GM12865 (cell line): ENCODE measurements at places on chromosomes 1 and 21.

DNA sequence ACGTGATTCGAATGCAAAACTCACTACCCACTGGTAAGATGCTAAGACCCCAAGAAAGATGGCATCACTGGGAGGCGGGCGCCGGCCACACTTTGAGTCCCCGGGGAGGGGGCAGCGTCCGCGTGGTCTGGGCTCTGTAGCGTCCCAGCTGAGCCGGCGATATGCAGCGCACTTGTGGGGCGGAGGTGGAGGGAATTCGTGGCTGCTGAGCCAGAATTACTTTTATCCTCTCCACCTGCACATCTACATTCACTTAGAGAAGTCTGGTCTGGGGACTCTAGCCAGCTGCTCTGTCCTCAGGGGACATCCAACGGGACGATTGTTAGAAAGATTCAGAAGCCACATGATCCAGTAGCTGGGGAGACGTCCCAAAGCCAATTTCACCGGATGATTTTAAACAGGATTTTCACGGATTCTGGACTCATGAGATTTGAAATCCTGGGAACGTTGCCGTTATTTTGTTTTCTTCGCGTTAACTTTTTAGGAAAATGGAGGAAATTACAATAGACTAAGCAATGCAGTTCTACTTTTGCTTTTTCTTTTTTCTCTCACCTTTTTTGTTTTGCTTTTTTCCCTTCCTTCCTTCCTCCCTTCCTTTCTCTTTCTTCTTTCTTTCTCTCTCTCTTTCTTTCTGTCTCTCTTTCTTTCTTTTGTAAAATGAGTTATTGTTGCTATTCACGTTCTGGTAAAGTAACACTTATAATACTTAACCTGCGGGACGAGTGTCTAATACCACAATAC lies 1.3 kb downstream of the JAM2 start:
- DNase-seq: peak; percentile 16

GRCh38 chr1:220227393-220227792 lies 44.9 kb downstream of the RAB3GAP2 start:
- DNase-seq: no peak

GRCh38 chr21:36425286-36425685 lies 40.1 kb downstream of the CHAF1B start:
- DNase-seq: no peak

DNA sequence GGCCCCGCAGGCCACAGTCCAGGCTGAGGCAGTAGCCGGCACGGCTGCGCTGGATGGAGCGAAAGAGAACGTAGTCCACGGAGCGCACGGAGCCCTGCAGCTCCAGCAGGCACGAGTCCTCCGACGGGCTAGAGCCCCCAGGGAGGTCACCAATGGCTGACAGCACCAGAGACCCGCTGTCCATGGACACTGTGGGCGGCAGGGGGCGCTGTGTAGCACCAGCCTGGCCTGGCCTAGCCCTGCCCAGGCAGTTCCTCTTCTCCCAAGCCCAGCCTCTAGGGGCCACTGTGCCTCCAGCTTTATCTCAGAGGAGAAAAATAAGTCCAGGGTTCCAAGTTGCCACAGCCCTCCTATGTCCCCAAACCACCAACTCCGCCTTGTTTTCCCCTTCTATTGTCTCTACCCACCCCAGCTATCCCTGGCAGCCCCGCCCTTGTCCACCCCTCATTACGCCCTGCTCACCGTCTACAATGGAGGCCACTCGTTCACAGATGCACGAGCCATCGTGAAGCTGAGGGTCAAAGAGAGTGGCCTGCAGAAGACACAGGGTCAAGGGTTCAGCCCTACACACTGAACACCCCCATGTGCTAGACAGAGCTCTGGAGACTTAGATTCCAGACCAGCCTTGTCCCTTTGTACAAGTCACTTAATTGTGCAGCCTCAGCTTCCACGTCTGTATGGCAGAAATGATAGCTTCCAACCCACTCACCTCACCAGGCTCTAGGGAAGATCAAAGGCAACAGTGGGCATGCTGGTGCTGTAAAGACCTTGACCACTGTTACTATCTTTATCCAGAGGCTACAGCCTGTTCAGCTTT lies 4.4 kb downstream of the ENTREP3 start:
- DNase-seq: peak; percentile 96

GRCh38 chr21:25343774-25344545 lies 263.3 kb downstream of the MRPL39 start:
- no peak for DNase-seq

DNA sequence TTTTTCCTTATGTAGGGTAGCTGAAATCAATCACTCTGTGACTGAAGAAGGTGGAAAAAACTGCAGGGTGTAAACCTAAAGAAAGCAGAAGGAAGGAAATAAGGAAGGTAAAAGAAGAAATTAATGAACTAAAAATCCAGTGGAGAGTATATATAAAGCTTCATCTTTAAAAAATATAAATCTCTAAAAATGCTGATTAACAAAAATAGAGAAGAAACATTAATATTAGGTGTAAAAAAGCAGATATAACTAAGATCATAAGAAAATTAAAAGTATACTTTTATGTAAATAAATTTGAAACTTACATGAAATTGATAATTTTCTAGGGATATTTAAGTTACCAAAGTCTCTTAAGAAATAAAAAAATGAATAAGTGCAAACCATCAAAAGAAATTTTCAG lies 159.8 kb downstream of the GALNT2 start:
- no peak for DNase-seq

GRCh38 chr1:165169028-165169427 lies 187.5 kb downstream of the LMX1A start:
- DNase-seq: no peak

GRCh38 chr1:31111290-31111951 lies 45.9 kb upstream of the PUM1 start:
- DNase-seq: no peak

- DNase-seq: no peak
These were observed 5.1 kb upstream of the RFX5 start for GRCh38 chr1:151352021-151352718.

- DNase-seq: no peak
These were observed 933 bp downstream of the ANKRD34A start for GRCh38 chr1:145963265-145964019.

- no peak for DNase-seq
These were observed 1.0 kb upstream of the CD84 start for GRCh38 chr1:160580221-160580812.

DNA sequence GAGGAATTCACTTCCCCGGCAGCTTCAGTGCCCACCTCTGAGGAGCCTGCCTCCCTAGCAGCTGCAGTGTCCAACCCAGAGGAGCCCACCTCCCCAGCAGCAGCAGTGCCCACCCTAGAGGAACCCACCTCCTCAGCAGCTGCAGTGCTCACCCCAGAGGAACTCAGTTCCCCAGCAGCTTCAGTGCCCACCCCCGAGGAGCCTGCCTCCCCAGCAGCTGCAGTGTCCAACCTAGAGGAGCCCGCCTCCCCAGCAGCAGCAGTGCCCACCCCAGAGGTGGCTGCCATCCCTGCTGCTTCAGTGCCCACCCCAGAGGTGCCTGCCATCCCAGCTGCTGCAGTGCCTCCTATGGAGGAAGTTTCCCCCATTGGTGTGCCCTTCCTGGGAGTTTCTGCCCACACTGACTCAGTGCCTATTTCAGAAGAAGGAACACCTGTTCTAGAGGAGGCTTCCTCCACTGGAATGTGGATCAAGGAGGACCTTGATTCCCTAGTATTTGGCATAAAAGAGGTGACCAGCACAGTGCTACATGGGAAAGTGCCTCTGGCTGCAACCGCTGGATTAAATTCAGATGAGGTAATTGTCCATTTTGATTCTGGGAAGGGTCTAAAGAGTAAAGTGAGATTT lies 77.4 kb upstream of the BMP8A start:
- no peak for DNase-seq

DNA sequence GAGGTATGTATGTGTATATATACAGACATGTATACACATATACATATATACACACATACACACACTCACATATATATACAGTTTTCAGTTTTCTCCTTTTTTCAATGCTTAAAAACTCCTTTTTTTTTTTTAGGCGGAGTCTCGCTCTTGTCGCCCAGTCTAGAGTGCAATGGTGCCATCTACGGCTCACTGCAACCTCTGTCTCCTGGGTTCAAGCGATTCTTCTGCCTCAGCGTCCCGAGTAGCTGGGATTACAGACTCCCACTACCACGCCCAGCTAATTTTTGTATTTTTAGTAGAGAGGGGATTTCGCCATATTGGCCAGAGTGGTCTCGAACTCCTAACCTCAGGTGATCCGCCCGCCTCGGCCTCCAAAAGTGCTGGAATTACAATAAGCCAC lies 27.0 kb downstream of the STYXL2 start:
- DNase-seq: no peak

DNA sequence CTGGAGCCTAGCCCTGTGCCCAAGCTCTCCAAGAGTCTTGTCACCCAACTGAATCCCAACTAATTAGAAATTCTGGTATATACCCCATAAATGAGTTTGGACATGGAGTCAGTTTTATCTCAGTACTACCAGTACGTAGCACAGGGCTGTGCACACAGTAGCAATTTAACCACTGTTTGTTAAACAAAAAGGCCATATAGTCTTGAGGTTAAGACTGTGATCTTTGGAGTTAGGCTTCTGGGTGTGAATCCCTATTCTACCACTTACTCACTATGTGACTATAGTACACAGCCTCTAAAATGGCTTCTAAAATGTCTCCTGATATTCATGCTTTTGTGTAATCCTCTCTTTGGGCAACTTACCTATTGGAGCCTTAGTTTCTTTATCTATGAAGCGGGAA lies 48.2 kb downstream of the RAB3B start:
- DNase-seq: no peak

GRCh38 chr1:113630340-113631327 lies 128.7 kb downstream of the PHTF1 start:
- DNase-seq: no peak

- DNase-seq: peak; percentile 94
These were observed 29.2 kb downstream of the VASH2 start for GRCh38 chr1:212979340-212980122.

DNA sequence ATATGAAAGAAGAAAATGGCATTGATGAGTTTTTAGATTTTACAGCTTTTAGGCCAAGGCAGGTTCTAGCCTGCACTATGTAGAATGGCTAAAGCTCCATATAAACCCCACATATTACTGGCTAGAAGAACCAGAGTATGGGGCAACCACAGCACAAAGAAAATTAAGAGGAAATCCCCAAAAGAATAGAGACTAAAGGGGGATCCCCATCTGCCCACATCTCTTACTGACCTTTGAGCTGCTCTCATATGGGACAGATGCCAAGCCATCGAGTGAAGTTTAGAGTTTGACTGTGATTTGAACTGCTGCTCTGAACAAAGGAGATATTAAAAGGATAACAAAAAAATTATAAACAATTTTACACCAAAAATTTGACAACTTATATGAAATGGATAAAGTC lies 102.2 kb upstream of the HAO2 start:
- peak; percentile 75 for DNase-seq

DNA sequence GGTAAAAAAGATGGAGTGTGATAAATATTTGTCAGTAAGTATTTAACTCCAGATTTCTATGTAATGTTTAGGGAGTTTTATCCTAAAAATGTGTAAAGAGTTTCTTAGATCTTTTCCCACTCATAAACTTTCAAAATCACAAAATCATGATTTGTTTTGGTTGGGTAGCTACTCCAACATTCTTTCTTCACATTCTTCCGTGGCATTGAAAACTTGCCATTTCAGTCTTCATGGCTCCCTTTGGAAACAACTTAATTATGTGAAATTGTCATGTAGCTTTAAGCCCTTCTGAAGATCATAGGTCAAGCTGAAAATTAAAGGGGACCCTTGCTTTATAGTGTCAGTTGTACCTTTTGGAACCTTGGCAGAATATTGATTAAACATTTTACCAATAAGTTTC lies 73.2 kb downstream of the ADGRL2 start:
- DNase-seq: no peak

- no peak for DNase-seq
These were observed 725.7 kb downstream of the USP25 start for GRCh38 chr21:16455526-16455925.

DNA sequence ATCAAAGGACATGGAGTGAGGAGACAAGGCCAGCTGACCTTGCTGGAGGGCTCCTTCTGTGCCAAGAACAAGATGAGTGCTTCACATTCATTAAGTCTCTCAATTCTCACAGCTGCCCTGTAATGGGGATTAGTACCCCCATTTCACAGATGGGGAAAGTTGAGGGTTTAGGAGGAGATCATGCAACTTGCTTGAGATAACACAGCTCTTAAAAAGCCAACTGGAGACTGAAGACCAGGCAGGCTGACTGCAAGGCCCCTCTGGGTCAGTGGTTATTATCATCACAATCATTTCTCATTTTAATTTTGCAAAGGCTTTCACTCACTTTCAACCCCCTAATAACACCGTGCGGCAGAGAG lies 46.8 kb downstream of the GPR161 start:
- DNase-seq: no peak

DNA sequence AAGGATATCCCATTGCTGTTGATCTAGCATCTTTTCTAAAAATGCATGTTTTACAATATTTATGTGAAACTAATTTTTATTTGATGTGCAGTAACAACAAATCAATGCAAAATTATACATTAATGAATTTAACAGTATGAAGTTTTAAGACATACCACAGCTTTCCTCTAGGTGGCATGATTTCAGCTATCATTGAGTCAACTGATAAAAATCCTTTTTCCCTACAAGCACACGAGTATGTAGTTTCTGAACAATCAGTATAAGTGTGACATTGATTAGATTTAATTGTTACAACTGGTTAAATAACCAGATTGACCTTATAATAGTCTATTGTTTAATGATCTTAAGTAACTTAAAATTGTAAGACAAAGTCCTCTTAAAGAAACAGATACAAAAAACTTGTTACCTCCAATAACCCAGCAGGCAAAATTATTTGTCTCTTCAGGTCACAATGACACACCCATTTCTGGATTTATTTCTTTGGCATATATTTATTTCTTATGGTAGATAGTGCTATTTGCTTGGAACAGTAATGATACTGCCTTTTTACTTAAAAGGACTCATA lies 5.8 kb upstream of the TGFB2 start:
- DNase-seq: peak; percentile 25

GRCh38 chr1:203464743-203465142 lies 10.9 kb upstream of the PRELP start:
- no peak for DNase-seq

DNA sequence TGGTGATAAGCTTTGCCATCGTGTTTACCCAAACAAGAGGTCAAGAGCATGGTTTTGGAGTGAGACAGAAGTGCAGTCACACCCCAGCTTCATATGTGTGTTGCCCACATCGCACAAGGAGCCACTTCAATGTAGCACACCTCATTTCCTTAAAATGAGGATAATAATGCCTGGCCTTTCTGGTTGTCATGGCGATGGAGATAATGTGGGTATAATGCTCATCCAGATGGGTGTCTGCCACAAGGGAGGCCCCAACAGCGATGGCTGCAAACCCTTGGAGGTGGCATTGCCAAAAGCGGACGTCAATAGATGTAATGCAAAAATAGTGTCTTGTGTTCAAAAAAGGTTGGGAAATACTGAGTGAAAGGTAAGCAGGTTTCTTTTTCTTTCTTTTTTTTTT lies 83.1 kb upstream of the AJAP1 start:
- no peak for DNase-seq

- DNase-seq: peak; percentile 45
These were observed 229.7 kb upstream of the TMEM51 start for GRCh38 chr1:14923727-14924452.

DNA sequence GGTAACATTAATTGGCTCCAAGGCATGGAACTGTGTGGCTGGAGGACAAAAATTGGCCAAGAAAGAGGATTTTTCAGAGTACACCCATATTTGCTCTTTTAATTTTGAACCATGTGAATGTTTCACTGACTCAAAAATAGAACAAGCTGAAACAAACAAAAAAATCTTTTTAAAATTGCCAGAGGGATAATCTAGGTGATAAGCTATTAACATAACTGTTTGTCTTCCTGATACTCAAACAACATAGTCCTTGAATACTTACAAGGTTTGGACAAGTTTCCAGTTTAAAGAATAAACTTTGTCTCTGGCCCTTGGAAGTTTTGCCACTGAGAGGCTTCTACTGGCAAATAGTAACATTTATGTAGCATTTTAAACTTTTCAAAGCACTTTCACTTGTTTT lies 30.0 kb upstream of the PIGC start:
- no peak for DNase-seq
